ENCODE measurements at places on chromosomes 2 and 18. TPM values are rescaled to one million over a fixed set of nuclear protein-coding genes. Genes with fewer than 3 reads are reported as not detected.
A peak's percentile ranks its signal among the peaks of the same experiment; 100 is the strongest.

The FBXO36 gene
- 1.5 TPM for total RNA-seq

The GALNT5 gene
- not detected for total RNA-seq

The POTEC gene
- not detected for total RNA-seq

The KATNAL2 gene
- 0.46 TPM for total RNA-seq

- DNase-seq = no peak
Observed at GRCh38 chr18:69883781-69884180, 63.9 kb downstream of the CD226 start.

DNA sequence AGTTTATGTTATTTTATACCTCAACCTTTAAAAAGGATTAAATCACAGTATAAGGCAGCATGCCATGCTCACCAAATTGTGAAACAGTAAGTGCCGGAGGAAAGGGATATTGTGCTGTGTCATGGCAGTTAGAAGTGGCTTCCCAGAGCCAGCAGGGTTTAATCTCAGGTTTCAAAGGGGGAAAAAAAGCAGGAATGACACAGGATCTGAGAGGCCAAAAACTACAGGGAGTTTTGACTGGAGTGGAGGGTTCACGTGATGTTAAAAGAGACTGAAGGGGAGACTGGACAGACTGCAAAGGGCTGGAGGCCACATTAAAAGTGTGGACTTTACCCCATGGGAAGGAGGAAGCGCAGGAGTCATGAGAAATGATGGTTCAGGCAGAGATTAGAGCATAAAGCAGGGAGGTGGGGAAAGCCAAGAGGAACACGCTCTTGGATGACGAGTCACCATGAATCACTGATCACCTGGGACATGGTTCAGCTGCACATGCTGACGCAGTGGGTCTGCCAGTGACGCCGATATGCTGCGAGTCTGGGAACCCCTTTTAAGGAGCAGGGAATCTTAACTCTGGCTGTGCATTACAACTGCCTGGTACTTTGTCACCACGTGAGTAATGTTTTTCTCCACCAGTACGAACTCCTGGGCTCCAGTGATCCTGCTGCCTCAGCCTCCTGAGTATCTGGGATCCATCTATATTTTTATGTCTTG lies 6.1 kb downstream of the CHMP1B start:
- no peak for DNase-seq

GRCh38 chr18:12891561-12891960 lies 7.5 kb upstream of the PTPN2 start:
- no peak for DNase-seq

GRCh38 chr2:37324786-37325624 lies at the start of gene PRKD3:
Gene PRKD3, minus strand, starts transcription at chr2:37324833. Its CDS starts 8,309 bp downstream, at chr2:37316524.
- DNase-seq = peak; percentile 77

DNA sequence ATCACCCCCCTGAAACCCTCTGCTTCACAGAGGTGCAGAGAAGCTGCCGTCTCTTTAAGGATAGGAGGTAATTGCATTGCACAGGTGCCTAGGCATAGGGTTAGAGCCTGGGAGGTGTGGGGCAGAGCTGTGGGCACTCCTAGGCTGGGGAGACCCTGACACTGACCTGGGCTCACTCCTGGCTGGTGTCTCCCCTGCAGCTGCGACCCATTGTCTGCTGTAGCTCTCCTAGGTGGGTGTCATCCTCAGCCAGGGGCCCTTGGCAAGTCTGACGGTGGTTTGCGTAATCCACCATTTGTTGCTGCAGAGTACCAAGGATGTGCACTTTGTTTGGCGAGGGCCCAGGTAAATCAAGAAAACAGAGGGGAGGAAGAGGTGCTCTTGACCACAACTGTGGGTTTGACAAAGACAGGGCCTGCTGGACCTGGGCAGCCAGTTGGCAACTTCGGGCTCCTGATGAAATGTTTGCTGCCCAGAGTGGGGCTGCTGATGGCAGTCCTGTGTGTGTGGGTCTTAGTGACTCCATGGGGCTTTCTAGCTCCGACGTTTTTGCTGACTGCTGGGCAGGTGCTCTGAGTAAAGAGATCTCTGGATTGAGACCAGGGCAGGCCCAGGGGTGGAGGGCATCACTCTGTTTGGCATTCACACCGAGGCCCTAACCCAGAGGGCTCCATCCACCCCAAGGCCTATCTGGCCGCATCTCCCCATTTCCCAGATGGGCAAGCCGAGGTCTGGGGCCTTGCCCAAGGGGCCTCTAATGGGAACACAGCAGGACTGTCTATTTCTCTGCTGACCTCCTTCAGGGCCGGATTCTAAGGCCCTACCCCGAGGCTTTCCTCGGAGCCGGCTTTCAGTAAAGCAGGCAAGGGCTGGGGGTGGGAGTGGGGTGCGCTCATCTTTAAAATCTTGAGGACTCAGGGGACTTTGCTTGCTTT lies 67.7 kb downstream of the EDAR start:
- no peak for DNase-seq

DNA sequence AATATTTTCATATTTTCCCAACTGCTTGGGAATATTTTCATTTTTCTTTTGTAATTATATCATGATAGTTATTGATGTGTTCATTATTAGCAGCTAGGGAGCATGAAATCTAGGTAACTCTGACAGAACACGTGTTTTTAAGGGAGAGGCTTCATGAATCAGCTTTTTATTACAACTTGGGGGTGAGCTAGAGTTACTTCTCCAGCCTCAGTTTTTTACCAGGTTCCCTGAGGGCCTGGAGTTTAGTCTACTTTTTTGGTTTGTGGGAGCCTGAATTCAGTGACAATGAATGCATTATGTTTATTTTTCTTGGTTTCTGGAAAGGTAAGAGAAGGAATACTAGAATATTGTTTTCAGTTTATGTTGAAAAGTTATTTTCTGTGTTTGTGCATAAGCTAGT lies 18.0 kb downstream of the NAB1 start:
- no peak for DNase-seq

DNA sequence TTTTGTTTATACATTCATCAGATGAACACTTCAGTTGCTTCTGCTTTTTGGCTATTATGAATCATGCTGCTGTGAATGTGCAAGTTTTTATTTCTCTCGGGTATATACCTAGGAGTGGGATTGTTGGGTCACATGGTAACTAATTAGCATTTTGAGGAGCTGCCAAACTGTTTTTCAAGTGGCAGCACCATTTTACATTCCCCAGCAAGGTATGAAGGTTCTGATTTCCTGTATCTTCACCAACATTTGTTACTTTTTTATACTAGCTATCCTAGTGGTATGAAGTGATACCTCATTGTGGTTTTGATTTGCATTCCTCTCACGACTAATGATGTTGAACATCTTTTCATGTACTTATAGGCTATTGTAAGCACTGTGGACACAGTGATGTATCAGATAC lies 53.9 kb downstream of the DYNC1I2 start:
- no peak for DNase-seq

DNA sequence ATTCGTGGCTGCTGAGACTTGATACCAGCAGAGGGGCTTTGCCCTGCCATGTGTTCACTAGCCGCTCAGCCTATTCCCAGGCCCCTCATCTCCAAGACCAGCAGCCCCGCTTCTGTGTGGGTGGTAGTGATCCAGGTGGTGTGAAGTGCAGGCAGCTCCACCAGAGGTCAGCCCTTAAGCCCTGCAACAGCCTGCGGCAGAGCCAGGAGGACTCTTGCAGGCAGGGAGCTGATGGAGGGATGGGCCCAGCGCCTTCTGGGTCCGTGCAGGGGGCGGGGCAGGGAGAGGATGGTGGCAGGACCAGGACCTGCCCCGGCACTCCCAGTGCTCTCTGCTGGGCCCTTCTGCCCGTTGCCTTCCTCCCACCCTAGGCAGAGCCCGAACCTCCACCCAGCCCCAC lies 162.0 kb downstream of the SH3BP4 start:
- no peak for DNase-seq

DNA sequence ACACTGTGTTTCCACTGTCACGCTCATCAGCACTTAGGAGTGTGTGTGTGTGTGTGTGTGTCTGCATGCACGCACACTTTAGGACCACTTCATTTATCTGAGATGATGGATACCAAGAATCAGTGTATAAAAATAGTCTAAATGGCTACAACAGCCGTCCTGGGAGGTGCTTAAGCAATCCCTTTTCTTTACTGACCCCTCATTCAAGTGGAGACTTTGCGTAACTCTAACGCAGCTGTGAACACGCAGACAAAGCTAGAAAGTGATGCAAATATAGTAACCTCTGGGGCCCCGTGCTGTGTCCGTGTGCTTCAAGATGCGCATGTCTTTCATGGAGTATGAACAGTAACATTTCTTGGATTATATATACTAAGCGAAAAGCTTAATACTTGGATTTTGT lies 40.4 kb upstream of the RBM44 start:
- DNase-seq = no peak
